ENCODE measurements at places on chromosomes 7 and 10.

DNA sequence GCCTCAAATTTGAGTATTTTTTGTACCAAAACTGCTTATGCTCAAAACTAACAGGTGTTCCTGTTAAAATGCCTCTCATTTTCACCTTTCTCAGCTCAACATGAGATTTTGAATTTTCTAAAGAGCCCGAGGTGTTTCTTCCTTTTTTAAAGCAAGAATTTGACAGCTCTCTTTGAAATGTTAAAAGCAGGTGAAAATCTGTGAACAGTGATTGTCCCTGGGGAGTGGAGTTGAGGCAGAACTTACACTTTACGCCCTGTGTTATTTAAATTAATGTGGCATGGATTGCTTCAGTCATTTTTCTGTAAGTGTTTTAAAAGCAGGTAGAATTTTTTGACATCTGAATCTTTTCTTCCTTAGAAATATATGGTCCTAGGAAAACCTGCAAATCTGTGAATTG, 9.2 kb upstream of the GPR15LG start:
- no peaks in the 10 kb centered on the region for H3K36me3 ChIP-seq
- peaks cover 21% of the 10 kb centered on the region for H3K27me3 ChIP-seq
- no peak overlapping the region for H3K4me3 ChIP-seq
- no peak overlapping the region for H3K27ac ChIP-seq
- no peak for DNase-seq
- no peaks in the 10 kb centered on the region for H3K4me1 ChIP-seq

GRCh38 chr7:16129431-16130110, 291.8 kb downstream of the CRPPA start:
- H3K27me3 ChIP-seq = no peaks in the 10 kb centered on the region
- DNase-seq = no peak
- H3K4me3 ChIP-seq = no peak overlapping the region
- H3K4me1 ChIP-seq = no peaks in the 10 kb centered on the region
- no peaks in the 10 kb centered on the region for H3K36me3 ChIP-seq

GRCh38 chr10:80407812-80408241, 524 bp upstream of the PRXL2A start:
- no peaks in the 10 kb centered on the region for H3K36me3 ChIP-seq
- peak overlapping the region; percentile 69 for H3K4me3 ChIP-seq
- peak; percentile 21 for DNase-seq
- H3K27me3 ChIP-seq = peaks cover 22% of the 10 kb centered on the region

- peaks cover 3% of the 10 kb centered on the region for H3K4me1 ChIP-seq
- no peaks in the 10 kb centered on the region for H3K36me3 ChIP-seq
- peaks cover 40% of the 10 kb centered on the region for H3K27me3 ChIP-seq
- no peak for DNase-seq
Observed at GRCh38 chr10:99375426-99375825, 46.3 kb downstream of the CNNM1 start.

DNA sequence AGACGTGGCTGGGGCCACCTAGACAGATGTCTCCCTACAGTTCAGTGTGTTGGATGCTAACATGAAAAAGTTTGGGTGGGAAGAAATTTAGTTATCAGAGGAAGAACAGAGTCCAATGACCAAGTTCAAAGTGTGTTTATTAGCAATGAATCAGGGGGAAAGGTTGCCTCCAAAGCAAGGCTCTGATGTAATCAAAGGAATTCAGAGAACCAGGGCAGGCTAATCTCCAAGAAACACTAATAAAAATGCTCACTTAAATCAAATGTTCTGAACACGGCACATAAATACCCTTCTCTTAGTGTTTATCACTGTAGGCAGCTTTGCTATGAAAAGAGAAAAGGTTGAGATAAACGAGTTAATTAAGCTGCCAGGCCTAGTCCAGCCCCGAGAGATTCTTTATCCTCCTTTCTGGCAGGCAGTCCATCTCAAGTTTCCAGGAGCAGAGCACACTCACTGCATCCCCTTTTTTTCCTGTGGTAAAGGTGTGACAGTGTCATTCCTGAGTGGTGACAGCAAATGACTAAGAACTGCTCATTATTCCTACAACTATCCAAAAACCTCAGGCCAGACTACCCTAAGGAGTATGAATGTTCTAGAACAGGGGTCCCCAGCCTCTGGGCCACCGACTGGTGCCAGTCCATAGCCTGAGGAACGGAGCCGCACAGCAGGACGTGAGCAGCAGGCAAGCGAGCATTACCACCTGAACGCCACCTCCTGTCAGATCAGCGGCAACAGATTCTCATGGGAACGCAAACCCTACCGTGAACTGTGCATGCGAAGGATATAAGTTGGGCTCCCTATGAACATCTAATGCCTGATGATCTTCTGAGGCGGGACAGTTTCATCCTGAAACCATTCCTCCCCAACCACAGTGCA, 66.9 kb upstream of the FHIP2A start:
- H3K4me3 ChIP-seq = no peak overlapping the region
- H3K36me3 ChIP-seq = no peaks in the 10 kb centered on the region
- no peaks in the 10 kb centered on the region for H3K4me1 ChIP-seq
- DNase-seq = no peak

DNA sequence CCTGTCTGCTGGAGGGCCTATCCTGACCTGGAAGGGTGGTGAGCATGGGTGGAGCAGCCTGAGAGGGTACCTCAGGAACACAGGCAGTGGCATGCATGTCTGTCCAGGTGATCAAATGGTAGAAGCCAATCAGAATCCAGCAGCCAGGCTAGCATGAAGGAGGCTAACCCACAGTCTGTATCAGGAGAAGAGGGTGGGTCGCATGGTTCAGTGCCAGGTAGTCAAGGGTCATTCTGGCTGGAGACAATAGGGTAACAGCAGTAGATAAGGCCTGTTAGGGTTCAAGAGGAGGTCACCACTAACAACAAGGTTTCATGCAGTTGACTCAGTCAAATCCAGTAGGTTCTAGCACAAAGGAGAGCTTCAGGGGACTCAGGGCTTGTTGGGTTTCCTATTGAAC, 10.4 kb downstream of the ALDH18A1 start:
- H3K36me3 ChIP-seq = peaks cover 49% of the 10 kb centered on the region
- peaks cover 16% of the 10 kb centered on the region for H3K4me1 ChIP-seq
- DNase-seq = no peak
- H3K4me3 ChIP-seq = no peak overlapping the region

- no peak for DNase-seq
- no peaks in the 10 kb centered on the region for H3K36me3 ChIP-seq
- no peak overlapping the region for H3K4me3 ChIP-seq
- H3K27ac ChIP-seq = no peak overlapping the region
- peaks cover 1% of the 10 kb centered on the region for H3K27me3 ChIP-seq
- H3K4me1 ChIP-seq = no peaks in the 10 kb centered on the region
Observed at GRCh38 chr10:7090529-7090928, 320.3 kb downstream of the SFMBT2 start.

DNA sequence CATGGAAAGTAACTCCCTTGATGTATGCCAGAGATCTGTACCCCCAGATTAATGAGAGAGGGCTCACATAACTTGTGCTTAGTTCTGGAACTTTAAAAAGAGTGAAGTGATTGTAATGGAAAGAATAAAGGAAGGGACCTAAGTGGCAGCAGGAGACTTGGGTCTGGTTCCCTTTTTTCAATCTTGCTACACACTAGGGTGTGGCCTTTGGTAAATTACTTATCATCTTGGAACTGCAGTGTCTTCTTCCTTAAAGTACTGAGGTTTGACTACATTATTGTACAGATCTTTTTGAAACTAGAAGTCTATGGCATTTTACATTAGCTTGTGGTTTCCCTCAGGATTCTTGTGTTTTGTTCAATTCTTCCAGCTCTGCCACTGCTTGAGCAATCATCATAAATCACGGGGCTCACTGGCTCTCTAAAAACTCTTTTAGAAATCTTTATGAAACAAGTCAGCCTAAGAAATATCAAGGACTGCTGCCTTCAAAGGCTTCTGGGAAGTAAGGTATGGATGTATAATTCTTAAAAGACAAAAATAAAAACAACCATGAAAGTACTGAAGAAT, 22.5 kb upstream of the CHRM2 start:
- H3K27ac ChIP-seq = no peak overlapping the region
- no peaks in the 10 kb centered on the region for H3K4me1 ChIP-seq
- H3K4me3 ChIP-seq = no peak overlapping the region
- no peaks in the 10 kb centered on the region for H3K27me3 ChIP-seq
- DNase-seq = no peak

DNA sequence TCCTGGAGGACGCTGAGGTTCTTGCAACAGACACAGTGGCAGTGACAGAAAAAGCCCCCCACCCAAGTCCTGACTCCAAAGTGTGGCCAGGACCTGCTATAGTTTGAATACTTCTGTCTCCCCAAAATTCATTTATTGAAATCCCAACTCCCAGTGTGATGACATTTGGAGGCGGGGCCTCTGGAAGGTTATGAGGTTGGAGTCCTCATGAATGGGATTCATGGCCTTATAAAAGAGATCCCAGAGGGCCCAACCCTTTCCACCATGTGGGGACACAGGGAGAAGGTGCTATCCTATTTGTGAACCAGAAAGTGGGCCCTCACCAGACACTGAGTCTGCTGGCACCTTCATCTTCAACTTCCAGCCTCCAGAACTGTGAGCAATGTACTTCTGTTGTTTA, 18.3 kb downstream of the ANXA11 start:
- peaks cover 42% of the 10 kb centered on the region for H3K36me3 ChIP-seq
- no peak for DNase-seq
- H3K4me3 ChIP-seq = peak overlapping the region; percentile 67

DNA sequence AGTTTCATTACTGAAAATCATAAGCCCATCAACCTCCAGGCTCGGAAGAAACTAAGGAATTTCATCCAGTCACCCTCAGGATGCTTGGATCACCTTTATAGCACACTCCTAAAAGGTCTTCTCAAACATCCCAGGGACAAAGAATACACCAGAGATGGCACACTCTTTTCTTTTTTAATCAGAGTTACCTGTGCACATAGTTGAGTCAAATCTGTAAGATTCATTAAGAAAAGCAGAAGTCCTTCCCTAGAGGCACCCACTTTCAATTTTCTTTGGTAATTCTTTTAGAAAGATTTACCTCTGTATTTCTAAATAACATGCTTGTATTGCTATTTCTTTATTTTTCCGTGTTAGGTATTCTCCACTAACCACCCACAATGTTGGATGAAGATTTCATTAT, 50.6 kb upstream of the IL6 start:
- peaks cover 31% of the 10 kb centered on the region for H3K36me3 ChIP-seq
- peaks cover 2% of the 10 kb centered on the region for H3K27me3 ChIP-seq
- peaks cover 89% of the 10 kb centered on the region for H3K4me1 ChIP-seq

GRCh38 chr10:116170815-116171250, 102.2 kb downstream of the GFRA1 start:
- DNase-seq = no peak
- no peak overlapping the region for H3K4me3 ChIP-seq
- no peaks in the 10 kb centered on the region for H3K4me1 ChIP-seq

GRCh38 chr10:98019784-98020183, 10.6 kb downstream of the CRTAC1 start:
- H3K4me3 ChIP-seq = no peak overlapping the region
- H3K36me3 ChIP-seq = no peaks in the 10 kb centered on the region
- H3K27me3 ChIP-seq = peaks cover 41% of the 10 kb centered on the region
- H3K4me1 ChIP-seq = no peaks in the 10 kb centered on the region
- no peak overlapping the region for H3K27ac ChIP-seq

GRCh38 chr7:44325811-44326241, 432 bp upstream of the CAMK2B start:
- DNase-seq = no peak
- H3K4me1 ChIP-seq = peaks cover 7% of the 10 kb centered on the region
- no peaks in the 10 kb centered on the region for H3K36me3 ChIP-seq
- H3K27me3 ChIP-seq = peaks cover 41% of the 10 kb centered on the region
- no peak overlapping the region for H3K27ac ChIP-seq
- H3K4me3 ChIP-seq = peak overlapping the region; percentile 42
